Activated CD8-positive, alpha-beta T cell treated with anti-CD3 and anti-CD28 coated beads for 36 hours (primary cell): ENCODE measurements at places on chromosomes 5 and 9.

DNA sequence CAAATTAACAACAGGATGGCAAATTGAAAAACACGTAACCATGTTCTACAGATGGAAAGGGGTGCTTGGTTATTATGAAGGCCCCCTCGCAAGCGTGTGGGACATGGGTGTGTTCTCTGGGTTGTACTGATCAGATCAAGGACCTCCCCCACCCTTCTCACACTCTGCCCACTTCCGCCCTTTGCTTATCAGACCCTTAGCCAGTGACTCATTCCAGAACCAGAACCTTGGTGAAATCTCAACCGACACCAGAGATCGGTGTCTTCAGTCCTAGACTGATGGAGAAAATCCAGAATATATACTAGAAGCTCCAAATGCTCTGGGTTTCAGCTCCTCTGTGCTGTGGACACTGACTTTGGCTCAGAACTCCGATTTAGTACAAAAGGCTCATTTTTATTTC is 64.9 kb downstream of the PTTG1 start:
- DNase-seq, result peak; percentile 66

GRCh38 chr9:110183208-110184145 is 24.5 kb downstream of the C9orf152 start:
- DNase-seq, result peak; percentile 71

DNA sequence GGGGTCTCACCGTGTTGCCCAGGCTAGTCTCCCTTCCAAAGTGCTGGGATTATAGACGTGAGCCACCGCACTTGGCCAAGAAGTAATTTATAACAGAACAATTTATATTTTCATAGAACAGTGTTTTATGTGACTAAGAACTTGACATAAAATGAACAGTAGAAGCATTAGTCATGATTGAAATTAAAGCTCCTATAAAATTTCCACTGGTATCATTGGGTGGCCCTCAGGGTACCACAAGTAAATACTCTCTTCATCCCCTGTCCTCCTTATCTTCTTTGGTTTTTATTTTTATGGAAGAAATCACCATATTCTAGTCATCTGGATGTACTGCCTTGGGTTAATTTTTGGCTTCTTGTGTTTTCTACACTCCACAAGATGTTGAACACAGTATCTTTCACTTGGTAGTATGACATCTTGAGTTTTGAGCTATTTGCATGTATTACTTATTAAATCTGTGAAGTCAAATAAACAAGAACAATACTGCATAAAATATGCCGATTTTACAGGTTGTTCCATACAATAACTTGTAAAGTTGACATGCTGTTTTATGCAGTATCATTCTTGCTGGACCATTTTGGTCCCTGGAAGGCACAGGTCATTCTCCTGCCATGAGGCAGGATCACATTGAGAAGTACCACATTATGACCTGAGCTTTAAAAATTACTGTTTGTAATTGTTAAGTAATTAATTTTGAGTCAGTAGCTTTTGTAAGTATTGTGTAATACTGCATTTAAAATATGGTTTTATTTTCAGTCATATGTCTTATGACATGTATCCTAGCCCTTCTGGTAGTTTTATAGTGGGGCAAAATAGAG is 24.4 kb downstream of the LMNB1 start:
- no peak for DNase-seq

GRCh38 chr5:72956324-72957140 is 691 bp downstream of the FCHO2 start:
- DNase-seq, result peak; percentile 35

DNA sequence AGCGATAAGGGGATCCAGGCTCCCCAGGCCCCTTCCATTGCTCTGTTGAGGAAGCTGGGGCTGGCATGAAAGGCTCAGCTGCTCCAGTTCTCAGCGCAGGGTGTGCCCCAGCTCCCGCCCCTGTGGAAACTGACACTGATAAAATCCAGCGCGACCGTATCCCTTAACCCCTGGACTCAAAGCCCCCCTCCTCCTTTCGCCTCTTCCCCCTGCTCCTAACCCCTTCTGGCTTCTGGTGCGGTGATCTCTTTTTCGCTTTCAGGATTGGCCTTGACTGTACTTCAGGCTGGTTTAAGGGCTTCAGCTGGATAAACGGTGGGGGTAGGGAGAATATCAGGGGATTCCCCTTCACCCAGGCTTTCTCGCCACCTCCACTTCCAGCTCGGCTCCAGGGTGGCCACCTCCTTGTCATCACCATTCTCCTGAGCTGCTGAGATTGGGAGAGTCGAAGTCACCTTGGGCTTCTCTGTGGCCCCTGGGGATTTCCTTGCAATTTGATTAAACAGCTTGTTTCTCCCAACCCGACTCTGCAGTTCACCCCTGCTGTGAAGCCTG is 843 bp downstream of the BSPRY start:
- DNase-seq, result peak; percentile 36

DNA sequence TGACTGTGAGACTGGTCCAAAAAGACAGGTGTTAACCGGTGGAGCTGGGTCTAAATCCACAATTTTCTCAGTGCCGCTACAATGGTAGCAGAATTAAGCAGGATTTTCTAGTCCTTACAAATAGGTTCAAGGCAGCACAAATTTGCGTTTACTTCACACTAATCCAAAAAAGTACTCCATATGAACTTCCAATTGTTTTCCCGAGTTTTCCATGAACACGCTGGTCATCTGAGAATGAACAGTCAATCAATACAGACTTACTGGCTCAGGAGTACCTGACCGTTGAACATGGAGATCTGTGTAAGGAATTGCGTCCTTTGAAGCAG is 709 bp downstream of the SLC35D2 start:
- no peak for DNase-seq

GRCh38 chr9:71162126-71162525 is 40.7 kb upstream of the TRPM3 start:
- no peak for DNase-seq

DNA sequence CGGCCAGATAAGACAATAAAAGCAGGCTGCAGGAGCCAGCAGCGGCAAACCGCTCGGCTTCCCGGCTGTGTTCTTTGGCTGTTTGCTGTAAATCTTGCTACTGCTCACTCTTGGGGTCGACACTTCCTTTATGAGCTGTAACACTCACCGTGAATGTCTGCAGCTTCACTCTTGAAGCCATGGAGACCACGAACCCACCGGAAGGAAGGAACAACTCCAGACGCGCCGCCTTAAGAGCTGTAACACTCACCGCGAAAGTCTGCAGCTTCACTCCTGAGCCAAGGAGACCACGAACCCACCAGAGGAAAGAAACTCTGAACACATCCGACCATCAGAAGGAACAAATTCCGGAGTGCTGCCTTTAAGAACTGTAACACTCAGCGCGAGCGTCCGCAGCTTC is 451.7 kb downstream of the AGTPBP1 start:
- peak; percentile 70 for DNase-seq

DNA sequence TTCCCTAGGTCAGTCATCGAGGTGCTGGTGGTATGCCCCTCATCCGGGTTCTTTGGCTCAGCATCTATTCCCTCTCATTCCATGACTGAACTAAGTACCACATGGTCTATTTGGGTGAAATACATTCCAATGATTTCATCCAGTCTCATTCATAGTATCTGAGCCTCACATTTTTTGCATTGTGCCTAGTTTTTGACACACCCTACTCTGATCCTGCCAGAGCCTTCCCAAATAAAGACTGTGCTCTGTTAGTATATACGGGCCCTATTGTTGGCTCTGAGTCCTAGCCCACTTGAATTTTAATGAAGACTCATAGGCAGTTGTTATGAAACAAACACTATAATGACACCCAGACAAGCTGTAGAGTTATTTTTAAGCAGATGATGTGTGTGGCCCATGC is 740.7 kb downstream of the CETN3 start:
- DNase-seq, result no peak

- no peak for DNase-seq
Measured at GRCh38 chr5:56761151-56761885, 54.0 kb upstream of the MAP3K1 start.

DNA sequence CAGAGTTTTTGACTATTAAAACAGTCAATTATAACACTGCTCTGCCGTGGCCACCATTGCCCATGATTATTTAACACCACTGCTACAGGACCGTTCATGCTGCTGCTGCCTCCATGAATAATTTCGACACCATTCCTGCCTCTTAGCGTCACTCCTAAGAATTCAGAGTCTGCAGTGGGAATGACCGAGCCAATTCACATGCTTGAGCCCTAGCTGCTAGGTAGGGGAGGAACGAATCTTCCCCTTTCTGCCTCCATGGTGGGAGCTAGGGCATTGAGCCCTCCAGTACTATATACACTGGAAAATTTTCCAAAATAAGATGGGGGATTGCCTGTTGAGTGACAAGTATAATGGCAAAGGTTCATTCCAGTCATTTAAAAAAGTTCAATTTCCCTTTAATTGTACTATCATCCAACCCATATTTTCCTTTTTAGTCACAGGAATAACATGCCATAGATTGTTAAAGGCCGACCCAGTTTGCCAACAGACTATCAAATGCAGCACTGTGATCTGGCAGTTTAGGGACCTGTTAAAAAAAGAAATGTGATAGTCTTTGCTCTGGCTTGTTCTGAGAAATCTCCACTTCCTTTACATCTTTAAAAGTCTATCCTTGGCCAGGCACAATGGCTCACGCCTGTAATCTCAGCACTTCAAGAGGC is 13.5 kb upstream of the B4GALT1 start:
- DNase-seq, result no peak

DNA sequence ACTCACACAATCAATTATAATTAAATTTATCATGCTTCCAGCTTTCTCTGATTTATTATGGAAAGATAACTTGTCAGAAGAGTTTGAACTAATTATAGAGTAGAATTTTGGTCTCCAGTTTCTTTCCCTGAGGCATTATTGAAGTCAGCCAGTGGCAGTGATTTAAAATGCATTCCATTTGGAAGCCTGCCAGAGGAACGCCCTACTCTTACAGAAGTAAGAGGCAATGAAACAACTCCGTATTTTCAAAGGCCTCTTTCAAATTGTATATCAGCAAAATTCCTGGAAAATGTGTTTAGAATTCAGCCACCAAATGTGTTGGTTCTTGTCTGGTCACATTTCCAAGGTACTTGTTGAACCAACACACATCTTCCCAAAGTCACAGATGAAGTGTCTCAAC is 640.9 kb downstream of the SEMA5A start:
- no peak for DNase-seq

- peak; percentile 69 for DNase-seq
Measured at GRCh38 chr5:139415221-139415861, 11.5 kb upstream of the SPATA24 start.

DNA sequence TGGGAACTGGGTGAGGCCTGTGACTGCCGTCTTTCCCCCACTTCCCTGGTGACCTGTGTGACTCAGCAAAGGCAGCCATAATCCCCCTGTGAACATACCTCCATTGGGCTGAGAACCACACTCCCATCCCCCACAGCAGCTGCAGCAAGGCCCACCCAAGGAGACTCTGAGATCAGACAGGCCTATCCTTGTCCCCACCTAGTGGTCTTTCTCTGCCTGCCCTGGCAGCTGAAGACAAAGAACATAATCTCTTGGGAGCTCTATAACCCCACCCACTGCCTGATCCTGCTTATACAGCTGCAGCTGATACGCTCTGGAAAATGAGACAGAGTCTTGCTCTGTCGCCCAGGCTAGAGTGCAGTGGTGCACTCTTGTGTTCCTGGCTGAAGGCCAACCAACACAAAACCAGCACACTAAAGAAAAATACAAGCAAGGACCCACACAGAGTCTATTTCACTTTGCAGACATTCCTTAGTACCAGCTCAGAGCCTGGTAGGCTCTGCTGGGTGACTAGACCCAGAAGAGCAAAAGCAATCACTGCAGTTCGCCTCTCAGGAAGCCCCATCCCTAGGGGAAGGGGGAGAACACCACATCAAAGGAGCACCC is 106.7 kb downstream of the MCTP1 start:
- DNase-seq, result no peak

GRCh38 chr9:5025416-5025815 is 40.3 kb downstream of the JAK2 start:
- no peak for DNase-seq

GRCh38 chr9:112894699-112895098 is 4.0 kb upstream of the SLC46A2 start:
- no peak for DNase-seq

DNA sequence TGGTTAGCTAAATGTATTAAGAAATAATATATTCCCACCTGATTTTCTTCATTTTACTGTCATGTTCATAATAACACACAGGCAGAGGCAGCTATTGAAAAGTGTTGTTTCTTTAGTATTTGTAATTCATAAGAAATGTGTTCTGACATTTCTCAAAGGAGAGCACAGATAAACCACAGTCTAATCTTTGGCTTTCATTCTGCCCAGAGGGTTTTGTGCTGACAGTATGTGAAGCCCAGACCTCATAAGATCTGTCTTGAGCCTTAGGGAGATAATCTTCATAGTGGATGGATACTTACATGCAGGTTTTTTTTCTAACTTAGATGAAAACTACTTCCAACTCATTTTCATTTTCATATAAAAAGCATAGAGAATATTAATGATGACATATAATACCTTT is 206.1 kb downstream of the CHSY3 start:
- DNase-seq, result no peak

DNA sequence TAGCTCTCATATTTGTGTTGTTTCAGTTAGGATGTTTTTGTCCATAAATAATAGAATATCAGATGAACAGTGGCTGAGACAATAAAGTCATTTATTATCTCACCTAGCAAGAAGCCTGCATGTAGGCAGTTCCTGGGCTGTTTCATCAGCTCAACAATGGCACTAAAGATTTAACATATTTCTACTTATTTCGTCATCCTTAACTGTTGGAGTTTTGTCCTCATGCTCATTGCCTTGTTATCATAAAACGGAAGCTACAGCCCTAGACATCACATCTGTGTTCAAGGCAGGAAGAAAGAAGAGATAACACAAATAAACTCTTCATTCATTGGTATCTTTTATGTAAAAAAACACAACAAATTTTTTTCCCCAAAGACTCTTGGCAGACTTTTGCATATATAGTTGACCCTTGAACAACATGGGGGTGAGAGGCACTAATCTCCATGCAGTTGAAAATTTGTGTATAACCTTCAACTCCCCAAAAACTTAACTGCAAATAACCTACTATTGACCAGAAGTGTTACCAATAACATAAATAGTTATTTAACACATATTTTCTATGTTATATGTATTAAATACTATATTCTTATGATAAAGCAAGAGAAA is 277.2 kb upstream of the ADRA1B start:
- no peak for DNase-seq

DNA sequence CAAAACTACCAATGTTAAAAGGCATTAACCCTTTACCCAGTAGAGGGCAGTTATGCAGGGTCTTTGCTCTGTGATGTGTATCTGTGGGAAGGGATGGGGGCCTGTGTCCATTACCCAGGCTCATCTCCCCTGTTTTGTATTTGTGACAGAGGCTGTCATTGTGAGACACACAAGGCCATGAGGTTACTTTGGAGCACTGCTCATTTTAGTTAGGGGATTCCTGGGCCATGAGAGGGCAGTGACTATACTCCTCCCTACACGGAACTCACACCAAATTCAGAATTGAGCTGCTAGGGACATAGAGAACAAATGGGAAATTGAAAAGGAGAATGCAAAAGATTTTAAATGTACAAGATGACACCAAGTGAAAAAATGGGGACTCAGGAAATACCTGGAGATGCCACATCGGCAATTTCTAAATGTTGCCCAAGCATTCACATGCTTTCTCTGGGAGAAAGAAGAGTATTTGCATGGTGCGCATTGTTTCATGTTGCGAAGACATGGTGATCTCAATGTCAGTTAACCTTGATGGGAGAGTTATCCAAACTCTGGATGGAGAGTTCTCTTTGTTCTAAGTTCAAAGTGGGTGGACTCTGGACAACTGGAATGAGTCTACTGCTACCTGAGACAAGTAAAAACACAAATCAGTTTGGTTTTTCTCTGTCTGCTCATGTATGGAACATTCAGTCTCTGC is 32.5 kb downstream of the C9orf152 start:
- no peak for DNase-seq
